ENCODE measurements at places on chromosomes 2 and 18. TPM values are rescaled to one million over a fixed set of nuclear protein-coding genes. Genes with fewer than 3 reads are reported as not detected.

Gene TXNDC2
- not detected for total RNA-seq

Gene CAPN13
- total RNA-seq, result not detected

Gene GAD1
- total RNA-seq, result 3.0 TPM

DNA sequence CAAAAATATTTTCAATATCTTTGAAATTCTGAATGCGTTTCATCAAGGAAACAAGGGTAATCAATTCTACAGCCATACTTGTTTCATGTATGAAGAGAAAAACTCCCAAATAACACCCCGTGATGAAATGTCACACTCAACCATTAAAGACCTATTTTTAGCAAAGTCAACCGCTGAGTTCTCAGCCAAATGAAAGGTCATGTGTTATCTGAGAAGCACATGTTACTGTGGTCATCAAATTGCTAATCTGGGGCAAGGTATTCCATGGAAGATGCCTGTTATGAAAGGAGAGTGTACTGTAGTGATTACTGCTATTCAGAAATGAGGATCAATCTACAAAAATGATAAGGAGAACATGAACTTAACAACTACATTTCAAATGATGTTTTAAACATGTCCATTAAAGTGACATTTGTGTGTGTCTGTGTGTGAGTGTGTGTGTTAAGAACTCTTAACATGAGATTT, 126.7 kb downstream of the BCL2 start:
- no peak for DNase-seq
